Stimulated activated CD8-positive, alpha-beta memory T cell treated with anti-CD3 and anti-CD28 coated beads, Interleukin-15, amount 100 ng/mL, for 24 hours (primary cell): ENCODE measurements at places on chromosomes 4 and X.

- DNase-seq, result no peak
Measured at GRCh38 chr4:172142281-172142741, 329.1 kb downstream of the GALNTL6 start.

GRCh38 chr4:163378661-163379060 is 35.0 kb downstream of the NPY5R start:
- DNase-seq, result no peak

- DNase-seq, result no peak
Measured at GRCh38 chr4:40264497-40264896, 67.7 kb downstream of the RHOH start.

- DNase-seq, result no peak
Measured at GRCh38 chr4:7384929-7385890, 49.5 kb downstream of the PSAPL1 start.

DNA sequence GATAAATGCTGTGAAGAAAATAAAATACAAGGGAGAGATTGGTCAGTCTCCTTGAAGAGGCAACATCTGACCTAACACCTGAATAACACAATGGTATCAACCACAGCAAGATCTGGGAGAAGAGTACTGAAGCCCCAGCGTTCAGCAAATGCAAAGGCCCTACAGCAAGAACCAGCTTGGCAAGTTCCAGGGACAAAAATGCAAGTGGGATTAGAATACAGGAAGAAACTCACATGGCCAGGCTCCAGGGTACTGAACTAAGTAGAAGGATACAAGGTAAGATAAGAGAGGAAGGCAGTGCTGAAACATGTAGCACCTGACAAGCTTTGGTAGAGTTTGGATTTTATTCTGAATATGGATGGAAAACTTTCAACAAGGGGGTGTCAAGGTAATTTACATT is 3.6 kb downstream of the SMIM14 start:
- DNase-seq, result no peak
